ENCODE measurements at places on chromosomes 1 and 21. TPM values are rescaled to one million over a fixed set of nuclear protein-coding genes. Genes with fewer than 3 reads are reported as not detected.

Gene DUSP23
- total RNA-seq: 34.0 TPM

Gene LAPTM5
- 0.17 TPM for total RNA-seq

Gene SH2D1B
- total RNA-seq: not detected

Gene CD58
- 62.3 TPM for total RNA-seq

Gene PADI2
- 147 TPM for total RNA-seq

Gene GNG4
- total RNA-seq: 0.30 TPM

Gene LCE1B
- total RNA-seq: not detected

Gene TNFSF4
- 0.75 TPM for total RNA-seq

Gene SPRR1A
- total RNA-seq: not detected

Gene FMO4
- 6.0 TPM for total RNA-seq

Gene LINGO4
- total RNA-seq: not detected

Gene DENND2C
- total RNA-seq: 1.5 TPM

Gene PDE9A
- 5.0 TPM for total RNA-seq

Gene GAS5
- 249 TPM for total RNA-seq

Gene PKN2
- 25.4 TPM for total RNA-seq

Gene CEPT1
- 52.7 TPM for total RNA-seq

Gene CDK18
- total RNA-seq: 14.6 TPM

Gene SPATA21
- total RNA-seq: not detected

Gene TENT5C
- 2.1 TPM for total RNA-seq

Gene FAM151A
- not detected for total RNA-seq

Gene LGR6
- total RNA-seq: 0.05 TPM

Gene SH2D2A
- not detected for total RNA-seq

Gene CRABP2
- 8.3 TPM for total RNA-seq

Gene FLG
- total RNA-seq: 1.7 TPM

Gene ENAH
- 205 TPM for total RNA-seq

Gene CHRNB2
- total RNA-seq: 0.55 TPM

Gene LRRC39
- total RNA-seq: not detected

Gene CFAP45
- total RNA-seq: 0.25 TPM

Gene NEK2
- total RNA-seq: 15.1 TPM

Gene LYPD8
- 2.6 TPM for total RNA-seq

Gene LCK
- total RNA-seq: 0.10 TPM

Gene TINAGL1
- 349 TPM for total RNA-seq

Gene GJA4
- not detected for total RNA-seq

Gene DCST1
- not detected for total RNA-seq

Gene TRIM17
- 1.5 TPM for total RNA-seq

Gene TUT4
- total RNA-seq: 15.1 TPM

Gene CRNN
- total RNA-seq: not detected

Gene C1orf198
- total RNA-seq: 22.1 TPM

Gene IGSF21
- total RNA-seq: not detected

Gene SLFNL1
- total RNA-seq: 0.65 TPM
